ENCODE measurements at places on chromosomes 3 and 15.

DNA sequence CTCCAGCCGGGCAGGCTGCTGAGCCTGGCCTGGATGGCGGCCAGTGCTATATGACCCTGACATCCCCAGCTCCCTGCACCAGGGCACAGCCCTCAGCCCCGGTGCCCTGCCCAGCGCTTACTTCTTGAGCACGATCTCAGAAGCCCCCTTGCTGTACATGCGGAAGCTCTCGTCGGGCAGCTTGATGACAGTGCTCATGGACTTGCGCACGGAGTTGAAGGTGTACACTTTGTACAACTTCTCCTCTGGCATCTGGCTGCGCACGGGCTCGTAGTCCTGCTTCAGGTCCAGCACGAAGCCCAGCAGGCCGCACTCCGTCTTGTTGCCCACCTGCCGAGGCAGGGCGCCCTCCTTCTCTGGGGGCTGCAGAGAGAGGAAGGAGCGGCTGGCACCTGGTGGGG, 38.8 kb upstream of the SEC13 start:
- H3K4me1 ChIP-seq = peaks cover 3% of the 10 kb centered on the region
- H3K36me3 ChIP-seq = no peaks in the 10 kb centered on the region
- no peak overlapping the region for H3K4me3 ChIP-seq

- H3K27me3 ChIP-seq = no peaks in the 10 kb centered on the region
- H3K36me3 ChIP-seq = no peaks in the 10 kb centered on the region
- no peak overlapping the region for H3K27ac ChIP-seq
- no peak for DNase-seq
Measured at GRCh38 chr3:177221744-177222143, 24.5 kb upstream of the TBL1XR1 start.

GRCh38 chr3:184658223-184658928, 53.5 kb downstream of the MAGEF1 start:
- peak overlapping the region; percentile 53 for H3K4me3 ChIP-seq
- no peak for DNase-seq
- H3K27ac ChIP-seq = peak overlapping the region; percentile 56
- H3K4me1 ChIP-seq = peaks cover 52% of the 10 kb centered on the region

DNA sequence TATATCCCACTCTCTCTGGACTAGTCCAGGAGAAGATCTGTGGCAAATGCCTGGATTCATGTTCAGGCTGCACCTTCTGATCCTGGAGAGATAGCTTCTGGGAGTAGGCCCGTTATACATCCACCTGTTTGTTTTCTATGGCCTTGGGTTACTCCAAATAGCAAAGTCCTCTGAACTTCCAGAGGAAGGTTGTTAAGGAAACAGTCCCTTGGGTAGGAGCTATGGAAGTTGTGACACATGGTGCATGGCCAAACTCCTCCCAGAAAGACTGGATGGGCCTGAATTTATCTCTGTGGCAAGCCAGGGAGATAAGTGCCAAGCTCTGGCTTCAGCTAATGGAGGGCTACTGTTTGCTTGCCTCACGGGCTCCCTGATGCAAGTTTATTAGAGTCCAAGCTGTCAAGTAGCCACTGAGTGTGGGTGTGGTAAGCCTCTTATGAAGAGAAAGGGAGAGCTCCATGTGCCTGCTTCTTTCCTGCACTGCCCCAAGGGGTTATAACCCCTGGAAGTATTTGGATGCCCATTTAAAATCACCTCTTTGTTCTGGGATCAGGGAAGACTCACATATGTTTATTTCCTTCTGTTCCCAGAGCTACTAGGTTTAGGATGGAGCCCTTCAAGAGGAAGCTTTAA, 328.7 kb upstream of the ATP11B start:
- H3K27ac ChIP-seq = no peak overlapping the region
- H3K4me1 ChIP-seq = no peaks in the 10 kb centered on the region
- H3K4me3 ChIP-seq = no peak overlapping the region
- DNase-seq = no peak

GRCh38 chr15:93801206-93801605, 430.2 kb upstream of the MCTP2 start:
- no peak overlapping the region for H3K4me3 ChIP-seq
- DNase-seq = no peak
- H3K27ac ChIP-seq = no peak overlapping the region

DNA sequence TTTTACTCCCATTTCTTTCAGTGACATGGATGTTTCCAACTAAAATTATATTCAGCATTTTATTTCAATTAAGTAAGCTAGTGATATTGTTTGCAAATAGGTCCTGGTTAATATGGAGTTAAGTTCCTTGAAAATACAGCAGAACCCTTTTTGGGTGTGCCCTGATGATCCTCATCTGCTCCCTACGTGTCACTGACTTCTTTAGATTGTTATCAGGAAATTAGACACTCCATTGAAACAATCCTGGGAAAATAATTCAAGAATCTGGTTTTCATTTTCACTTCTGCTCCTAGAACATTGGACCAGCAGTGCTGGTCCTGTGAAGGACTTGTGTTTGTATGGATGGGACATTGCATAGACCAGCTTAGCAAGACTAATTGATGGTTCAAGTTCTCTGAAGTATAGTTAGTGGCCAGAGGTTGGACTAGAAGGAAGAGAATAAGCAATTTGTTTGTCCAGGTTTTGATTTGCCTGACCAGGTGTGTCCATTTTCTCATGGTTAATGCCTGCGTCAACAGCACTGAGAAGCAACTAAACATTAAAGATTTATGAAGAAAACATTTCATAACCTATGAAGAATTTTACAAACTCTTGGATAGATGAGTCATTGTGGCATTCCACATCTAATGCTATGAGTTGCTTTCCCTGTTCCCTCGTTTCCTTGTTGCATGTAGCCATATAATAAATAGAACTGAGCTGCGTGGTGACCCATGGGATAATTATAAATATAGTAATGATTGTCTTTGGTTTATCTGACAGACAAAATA, 95.8 kb downstream of the ZPLD1 start:
- H3K4me3 ChIP-seq = no peak overlapping the region
- H3K36me3 ChIP-seq = no peaks in the 10 kb centered on the region
- H3K27ac ChIP-seq = no peak overlapping the region
- no peak for DNase-seq
- no peaks in the 10 kb centered on the region for H3K27me3 ChIP-seq

- peaks cover 8% of the 10 kb centered on the region for H3K27me3 ChIP-seq
- no peak for DNase-seq
- no peaks in the 10 kb centered on the region for H3K36me3 ChIP-seq
- H3K4me3 ChIP-seq = peak overlapping the region; percentile 28
- peak overlapping the region; percentile 64 for H3K27ac ChIP-seq
Measured at GRCh38 chr15:74156678-74157411, 16.7 kb upstream of the ISLR start.

DNA sequence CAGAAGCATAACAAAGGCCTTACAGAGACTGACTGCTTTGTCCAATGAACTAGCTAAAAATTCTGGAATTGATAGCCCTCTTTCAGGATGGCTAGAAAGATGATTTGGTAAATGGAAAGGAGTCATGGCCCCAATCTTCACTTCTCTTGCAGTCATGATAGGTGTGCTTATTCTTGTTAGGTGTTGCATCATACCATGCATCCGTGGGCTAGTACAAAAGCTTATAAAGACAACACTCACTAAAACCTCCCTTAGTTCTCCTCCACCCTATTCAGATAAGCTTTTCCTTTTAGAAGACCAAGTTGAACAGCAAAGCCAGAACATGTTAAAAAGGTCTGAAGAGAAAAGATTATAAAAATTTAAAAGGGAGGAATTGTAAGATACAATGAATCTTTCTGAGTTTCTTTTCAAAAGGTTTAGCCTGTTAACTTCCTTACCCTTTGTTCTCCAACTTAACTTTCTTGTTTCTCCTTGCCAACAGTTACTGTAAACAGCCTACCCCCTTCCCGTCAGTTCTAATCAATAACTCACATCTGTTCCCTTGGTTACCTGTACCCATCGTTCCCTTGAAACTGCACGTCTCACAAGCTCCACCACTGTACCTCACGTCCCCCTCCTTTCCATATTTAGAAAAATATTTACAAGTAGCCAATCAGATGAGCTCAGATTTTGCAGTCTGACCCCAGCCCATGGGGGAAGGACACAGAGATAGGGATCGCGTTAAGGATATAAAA, 105.8 kb downstream of the ZBBX start:
- no peaks in the 10 kb centered on the region for H3K4me1 ChIP-seq
- DNase-seq = no peak
- no peaks in the 10 kb centered on the region for H3K36me3 ChIP-seq
- no peak overlapping the region for H3K27ac ChIP-seq
